GM12878 (cell line): ENCODE measurements at places on chromosomes 4 and X. TPM values are rescaled to one million over a fixed set of nuclear protein-coding genes. Genes with fewer than 3 reads are reported as not detected.

DNA sequence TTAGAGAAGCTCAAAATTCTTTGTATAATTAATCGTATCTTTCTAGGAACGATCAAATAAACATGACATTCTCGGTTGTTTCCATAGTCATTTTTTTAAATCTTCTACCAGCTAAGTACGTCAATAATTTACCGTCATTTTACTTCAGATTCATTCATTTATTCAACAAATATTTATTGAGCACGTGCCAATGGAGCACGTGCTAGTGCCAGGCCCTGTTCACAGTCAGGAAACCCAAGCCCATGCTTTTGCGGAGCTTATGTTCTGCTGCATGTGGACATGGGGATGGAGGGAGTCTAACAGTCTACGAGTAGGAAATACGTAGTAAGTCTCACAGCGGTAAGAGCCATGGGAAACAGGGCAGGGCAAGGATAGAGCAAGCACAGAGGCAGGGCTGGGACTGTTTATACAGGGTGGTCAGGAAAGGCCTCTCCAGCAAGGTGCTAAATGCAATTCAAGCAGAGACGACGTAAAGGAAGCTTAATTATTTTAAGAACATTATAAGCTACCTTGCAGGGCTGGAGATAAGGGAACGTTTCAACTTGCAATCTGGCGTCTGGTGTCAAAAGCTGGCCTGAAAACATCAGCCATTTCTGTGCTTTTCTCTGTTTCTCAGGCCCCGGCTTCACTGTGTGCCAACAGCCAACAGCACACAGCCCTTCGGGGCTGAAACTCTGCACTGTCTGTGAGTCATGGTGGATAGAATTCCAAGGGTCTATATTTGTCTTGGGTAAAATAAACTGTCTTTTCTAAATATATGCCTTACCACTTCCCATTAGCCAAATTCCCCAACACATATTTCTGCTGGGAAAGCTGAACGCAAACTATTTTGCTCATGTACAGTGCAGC lies 517.1 kb upstream of the ZFP42 start:
- no peak for DNase-seq

GRCh38 chrX:100819534-100819836 lies 706 bp upstream of the CSTF2 start:
- DNase-seq = no peak

- DNase-seq = no peak
These were observed 14.4 kb downstream of the PPEF1 start for GRCh38 chrX:18721683-18722499.

- DNase-seq = no peak
These were observed 2.8 kb downstream of the TMEM271 start for GRCh38 chr4:573122-573892.

GRCh38 chr4:151894246-151894645 lies 133.4 kb upstream of the GATB start:
- no peak for DNase-seq

- no peak for DNase-seq
These were observed 85.0 kb upstream of the FAT1 start for GRCh38 chr4:186808630-186809018.

- no peak for DNase-seq
These were observed 111.4 kb downstream of the ATXN3L start for GRCh38 chrX:13208281-13208935.

DNA sequence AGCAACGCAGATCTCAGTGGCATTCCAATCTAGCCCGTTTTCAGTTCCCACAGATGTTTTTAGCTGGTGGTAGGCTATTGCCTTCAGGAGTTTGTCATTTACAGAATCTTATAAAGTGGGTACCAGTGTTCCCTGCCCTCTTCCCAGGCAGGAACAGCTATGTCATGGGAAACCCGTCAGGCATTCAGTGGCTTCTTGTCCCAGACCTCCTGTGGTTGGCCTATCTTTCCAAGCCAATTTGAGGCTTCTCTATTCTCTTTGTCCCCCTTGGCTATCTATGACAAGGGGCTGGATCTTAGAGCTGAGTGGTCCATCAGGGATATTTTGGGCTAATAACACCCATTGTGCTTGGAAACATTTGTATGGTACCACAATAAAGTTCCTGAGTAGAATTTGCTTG lies 33.6 kb upstream of the RPL34 start:
- no peak for DNase-seq

DNA sequence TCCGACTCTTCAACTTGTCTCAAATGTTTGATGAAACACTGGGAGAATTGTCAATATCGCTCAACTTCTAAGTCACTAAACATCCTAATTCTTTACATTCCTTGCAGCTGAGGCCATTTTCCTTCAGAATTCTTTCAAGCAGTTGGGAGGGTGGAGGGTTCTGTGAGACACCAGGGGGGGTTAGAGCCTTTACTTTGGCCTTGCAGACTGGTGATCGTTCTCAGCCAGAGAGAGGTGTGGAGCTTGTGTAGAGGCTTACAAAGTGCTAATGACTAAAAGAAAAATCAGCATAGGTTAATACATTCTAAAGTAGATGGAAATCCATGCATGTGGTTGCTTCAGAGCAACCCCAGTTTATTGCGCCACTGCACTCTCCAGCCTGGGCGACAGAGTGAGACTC lies 21.3 kb upstream of the SOX3 start:
- DNase-seq = no peak

DNA sequence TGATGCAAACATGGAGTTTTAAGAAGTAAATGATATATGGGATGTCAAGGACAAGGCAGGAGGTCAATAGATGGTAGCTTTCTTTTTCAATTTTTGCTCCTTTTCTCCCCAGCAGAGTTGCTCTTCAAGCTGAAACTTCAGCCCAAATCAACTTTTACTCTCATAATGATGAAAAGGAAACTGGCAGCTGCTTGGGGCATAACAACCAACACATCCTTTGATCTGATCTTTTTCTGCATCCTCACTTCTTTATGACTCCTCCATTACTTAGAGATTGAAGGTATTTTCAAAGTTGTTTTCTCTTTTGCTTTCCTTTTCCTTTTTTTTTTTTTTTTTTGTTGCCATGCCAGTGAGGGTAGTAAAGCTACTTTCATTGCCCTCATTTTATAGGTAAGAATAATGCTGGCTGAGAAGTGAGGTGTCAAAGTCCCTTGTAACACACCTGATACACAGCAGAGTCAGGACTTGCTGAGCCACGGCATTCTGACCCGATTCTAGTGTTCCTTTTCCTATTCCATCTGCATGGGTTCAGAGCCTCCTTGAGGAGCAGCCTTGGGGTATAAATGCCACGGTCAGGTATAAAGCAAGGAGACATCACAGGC lies 26.9 kb downstream of the SLC2A9 start:
- DNase-seq = no peak

- DNase-seq = no peak
These were observed 37.3 kb downstream of the ADRA2C start for GRCh38 chr4:3803475-3803847.

- DNase-seq = no peak
These were observed 158.6 kb downstream of the STPG2 start for GRCh38 chr4:97984545-97985131.

GRCh38 chrX:27675493-27675892 lies 85.3 kb downstream of the DCAF8L2 start:
- no peak for DNase-seq

DNA sequence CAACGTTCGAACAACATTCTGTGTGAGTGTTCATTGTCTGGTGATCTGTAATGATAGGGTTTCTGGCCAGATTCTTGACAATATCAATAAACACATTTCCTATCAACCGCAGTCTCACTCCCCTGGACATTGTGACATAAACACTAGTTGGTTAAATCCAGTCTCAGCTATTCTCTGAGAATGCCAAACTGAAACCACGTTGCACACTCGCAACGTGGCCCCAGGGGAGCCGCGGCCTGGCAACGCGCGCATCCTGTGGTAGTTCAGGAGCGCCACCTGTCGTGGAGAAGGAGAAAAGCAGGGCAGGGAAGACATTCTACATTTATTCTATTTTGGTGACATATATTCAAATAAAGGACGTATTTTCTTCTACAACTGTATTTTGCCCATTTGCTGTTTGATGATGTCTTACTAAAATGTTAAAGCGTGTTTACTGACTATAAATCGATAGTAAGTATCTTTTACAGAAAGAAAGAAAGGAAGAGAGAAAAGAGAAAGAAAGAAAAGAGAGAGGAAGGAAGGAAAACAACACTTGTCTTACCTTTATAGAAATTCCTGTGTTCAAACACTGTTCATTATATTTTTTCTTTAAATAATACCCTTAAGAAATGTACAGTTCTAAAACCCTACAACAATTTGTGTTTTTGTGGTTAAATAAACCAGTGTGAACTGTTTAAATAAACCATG lies 738.3 kb upstream of the FRG1 start:
- DNase-seq = no peak

DNA sequence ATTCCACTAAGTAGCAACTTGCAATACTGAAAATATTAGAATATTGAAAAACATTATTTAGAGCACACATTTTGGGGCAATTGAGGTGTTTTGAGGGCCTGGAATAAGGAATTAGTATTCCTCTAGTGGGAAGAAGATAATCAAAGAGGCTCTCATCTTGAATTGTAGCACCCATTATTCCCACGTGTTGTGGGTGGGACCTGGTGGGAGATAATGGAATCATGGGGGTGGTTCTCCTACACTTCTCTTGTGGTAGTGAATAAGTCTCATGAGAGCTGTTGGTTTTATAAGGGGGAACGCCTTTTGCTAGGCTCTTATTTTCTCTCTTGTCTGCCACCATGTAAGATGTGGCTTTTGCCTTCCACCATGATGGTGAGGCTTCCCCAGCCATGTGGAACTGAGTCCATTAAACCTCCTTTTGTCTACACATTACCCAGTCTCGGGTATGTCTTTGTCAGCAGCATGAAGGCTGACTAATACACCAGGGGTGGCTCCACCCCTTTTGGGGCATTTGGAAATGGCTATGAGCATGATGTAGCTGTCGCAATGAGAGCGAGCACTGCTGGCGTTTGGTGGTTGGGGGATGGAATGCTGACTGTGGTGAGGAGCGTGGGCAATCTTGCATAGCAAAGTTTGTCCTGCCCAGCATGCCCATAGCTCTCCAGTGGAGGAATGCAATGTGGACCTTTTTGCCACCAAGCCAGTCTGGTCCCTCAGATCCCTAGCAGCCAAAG lies 308.2 kb downstream of the FRMPD4 start:
- DNase-seq = no peak

Gene RBMXL3
- not detected in 2 replicates for polyA plus RNA-seq

Gene ASB9
- 1.4 and 1.6 TPM in 2 replicates for polyA plus RNA-seq

Gene ZFYVE28
- polyA plus RNA-seq = 0.06 TPM in 1 of 2 replicates, not detected in the other

Gene RNF128
- polyA plus RNA-seq = not detected in 2 replicates

Gene S100G
- polyA plus RNA-seq = not detected in 2 replicates

Gene CT45A5
- not detected in 2 replicates for polyA plus RNA-seq

Gene TNIP3
- 0.77 and 1.1 TPM in 2 replicates for polyA plus RNA-seq

Gene DDX53
- not detected in 2 replicates for polyA plus RNA-seq
